ENCODE measurements at places on chromosomes 2 and 18.

GRCh38 chr2:77519888-77520506, 2.2 kb downstream of the LRRTM4 start:
- DNase-seq = no peak

DNA sequence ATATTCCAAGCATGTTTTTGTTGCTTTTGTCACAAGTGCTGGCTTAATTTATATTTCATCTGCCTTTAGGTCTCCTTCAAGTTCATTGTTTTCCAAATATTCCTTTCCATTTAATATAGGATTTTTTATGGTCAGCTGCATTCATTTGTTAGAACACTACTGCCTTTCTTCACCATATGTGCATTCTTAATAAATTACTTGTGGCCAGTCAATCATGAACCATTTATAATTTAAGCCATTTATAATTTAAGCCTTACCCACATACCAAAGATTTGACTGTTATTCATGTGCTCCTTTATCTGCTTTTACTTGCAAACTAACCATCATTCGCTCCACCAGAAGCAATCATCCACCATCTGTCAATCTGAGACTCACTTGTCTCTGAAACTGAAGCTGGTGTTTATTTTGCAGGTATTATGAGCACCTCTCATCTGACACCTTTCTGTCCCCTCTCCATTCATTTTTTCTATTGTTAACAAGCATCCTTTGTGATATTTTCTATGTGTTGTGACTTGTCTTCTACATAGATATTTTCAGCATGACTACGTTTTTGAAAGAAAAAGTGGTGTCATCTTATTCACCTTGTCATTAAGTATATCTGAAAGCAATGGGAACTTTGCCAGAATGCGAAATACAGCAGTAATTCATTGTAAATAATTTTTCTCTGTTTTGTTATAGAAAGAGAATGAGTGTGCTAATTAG, 786.8 kb downstream of the KCNJ3 start:
- DNase-seq = no peak

DNA sequence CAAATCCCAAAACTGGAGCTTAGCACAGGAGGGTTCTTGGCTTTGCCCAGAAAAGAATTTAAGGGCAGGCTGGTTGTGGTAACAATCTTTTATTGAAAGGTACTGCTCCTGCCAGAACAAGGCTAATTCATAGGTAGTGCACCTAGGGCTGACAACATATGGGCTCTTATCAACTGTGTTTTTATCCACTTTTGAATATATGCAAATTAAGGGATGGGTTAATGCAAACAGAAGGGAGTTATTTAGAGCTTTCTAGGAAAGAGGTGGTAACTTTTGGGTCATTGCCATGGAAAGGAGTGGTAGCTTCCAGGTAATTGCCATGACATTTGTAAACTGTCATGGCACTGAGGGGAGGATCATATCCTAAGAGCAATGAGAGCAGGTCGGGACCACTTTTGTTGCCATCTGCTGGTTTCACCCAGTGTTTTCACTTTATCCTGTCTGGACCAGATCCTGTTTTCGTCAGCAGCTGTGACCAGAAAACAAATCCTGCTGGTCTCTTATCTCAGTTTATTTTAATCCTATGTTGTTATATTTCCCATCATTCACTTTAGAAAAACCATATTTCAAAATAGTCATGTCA, 981 bp downstream of the C2orf66 start:
- no peak for DNase-seq

DNA sequence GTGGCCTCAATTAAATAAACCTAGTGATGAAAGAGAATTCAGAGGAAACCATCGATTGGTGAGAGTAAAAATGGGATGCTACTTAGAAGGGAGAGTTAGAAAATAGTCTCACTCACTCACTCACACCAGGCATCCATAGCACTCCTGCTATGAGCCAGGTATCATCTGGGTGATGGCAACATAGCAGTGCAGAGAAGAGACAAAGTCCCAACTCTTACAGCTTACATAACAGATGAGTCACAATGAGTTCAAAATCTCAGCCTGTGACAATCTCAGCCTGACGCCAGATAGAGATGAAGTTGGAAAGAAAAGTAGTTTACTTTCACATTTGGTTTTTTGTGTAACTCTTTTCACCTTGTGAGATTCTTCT, 55.4 kb upstream of the THOC1 start:
- peak; percentile 26 for DNase-seq

GRCh38 chr2:62415518-62415917, 90.5 kb downstream of the TMEM17 start:
- no peak for DNase-seq

GRCh38 chr2:100800915-100801314, 19.0 kb upstream of the NPAS2 start:
- DNase-seq = no peak

GRCh38 chr2:6808426-6808825, 57.3 kb downstream of the CMPK2 start:
- DNase-seq = no peak

DNA sequence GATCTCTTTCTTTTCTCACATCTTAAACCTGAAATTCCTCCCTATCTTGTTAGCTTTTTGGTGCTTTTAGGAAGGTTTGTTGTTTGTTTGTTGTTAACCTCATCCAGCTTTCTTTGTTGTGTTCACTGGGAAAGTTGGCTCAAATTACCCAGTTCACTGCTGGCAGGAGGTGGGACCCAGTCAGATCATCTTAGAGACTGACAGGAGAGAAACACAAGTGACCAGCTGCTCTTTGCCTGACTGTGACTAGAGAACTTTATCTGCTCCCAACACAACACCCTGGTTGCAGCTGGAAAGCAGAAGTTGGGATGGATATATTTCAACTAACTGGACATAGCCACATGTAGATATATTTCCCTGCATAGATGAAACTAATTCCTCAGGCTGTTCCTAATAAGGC, 10.0 kb downstream of the MAPK4 start:
- no peak for DNase-seq

- DNase-seq = no peak
These were observed 44.2 kb upstream of the VPS54 start for GRCh38 chr2:64063454-64063853.

DNA sequence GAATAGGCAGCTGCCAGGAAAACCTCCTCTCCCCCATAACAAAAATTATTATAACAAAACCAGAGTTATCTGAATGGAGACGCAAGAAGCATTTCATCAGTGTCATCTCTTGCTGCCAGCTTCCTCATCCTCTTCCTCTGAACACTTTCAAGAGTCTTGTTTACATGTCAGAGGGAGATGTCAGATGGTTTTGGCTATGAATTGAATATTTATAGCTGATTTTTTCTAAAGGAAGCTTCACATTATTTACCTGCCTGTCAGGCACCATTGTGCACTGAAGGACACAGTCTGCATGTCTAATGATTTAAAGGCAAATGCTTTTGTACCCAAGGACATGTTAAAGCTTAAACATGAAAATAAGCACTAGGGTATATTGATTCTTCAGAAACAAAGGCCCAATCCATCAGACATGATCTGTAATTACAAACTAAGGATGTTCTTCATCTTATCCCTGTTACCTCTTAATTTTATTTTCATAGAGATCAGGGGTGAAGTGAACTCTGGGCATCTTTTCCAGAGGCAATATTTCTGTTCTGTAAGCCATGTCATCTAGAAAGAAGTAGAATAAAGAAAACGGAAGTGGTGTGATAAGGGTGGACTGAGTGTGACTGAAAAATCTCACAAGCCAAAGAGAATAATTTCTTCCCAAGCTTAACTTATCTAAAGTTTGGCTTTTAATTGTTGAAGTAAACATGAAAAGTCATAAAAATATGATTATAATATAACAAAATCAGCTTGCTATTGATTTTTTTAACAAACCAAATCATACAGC, 168.7 kb downstream of the ANKRD44 start:
- DNase-seq = no peak

GRCh38 chr18:34117319-34117718, 107.4 kb downstream of the NOL4 start:
- no peak for DNase-seq

DNA sequence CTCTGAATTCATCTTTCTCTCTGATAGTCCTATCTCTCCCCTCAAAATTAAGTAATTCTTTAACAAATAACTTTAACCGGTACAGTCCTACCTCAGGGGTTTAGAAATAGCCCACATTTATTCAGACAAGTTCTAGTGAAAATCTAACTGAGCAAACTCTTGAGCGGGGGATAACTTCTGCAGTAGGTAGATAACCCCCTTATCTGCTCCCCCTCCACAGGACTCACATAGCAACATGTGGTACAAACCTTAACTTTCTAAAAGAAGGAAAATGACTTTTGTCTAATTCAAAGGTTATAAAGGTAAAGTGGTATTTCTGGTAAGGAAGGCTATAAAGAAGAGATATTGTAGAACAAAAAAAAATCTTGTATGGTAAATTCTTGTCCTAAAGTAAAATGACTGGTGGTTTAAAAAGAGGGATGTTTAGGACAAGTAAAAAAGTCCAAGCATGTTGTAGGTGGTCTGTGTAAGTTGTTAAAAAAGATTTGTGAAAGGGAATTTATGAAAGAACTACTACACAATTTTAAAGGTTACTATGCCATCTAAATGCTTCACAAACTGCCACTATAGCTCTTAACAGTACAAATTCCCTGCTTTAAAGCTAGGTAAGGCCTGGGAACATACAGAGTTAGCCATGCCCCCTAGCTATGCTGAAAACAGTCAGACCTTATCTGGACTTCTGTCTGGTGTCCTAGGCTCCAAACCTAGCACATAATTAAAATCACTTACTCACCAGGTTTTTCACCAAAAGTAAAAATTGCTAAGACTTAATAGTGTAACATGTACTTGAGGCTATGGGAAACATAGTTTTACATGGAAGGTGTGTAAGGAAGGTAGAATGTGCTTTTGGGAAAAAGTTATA, 8.1 kb upstream of the RPIA start:
- no peak for DNase-seq

- DNase-seq = no peak
These were observed 5.7 kb downstream of the GREB1 start for GRCh38 chr2:11539317-11540147.

DNA sequence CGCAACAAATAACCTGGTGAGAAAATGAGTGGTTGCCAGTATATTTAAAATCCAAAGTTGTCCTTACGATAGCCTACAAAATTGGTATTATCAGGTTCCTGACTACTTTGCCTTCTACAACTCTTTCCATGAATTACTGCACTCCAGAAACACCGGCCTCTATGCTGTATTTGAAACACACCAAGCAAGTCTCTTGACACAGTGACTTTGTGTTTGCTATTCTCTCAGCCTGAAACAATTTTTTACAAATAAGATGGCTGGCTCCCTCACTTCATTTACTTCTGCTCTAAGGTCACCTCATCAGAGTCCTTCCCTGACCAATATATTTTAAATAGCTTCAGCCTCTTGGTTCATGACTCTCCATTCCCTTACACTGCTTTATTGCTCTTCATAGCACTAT, 12.2 kb downstream of the KANSL1L start:
- DNase-seq = no peak

DNA sequence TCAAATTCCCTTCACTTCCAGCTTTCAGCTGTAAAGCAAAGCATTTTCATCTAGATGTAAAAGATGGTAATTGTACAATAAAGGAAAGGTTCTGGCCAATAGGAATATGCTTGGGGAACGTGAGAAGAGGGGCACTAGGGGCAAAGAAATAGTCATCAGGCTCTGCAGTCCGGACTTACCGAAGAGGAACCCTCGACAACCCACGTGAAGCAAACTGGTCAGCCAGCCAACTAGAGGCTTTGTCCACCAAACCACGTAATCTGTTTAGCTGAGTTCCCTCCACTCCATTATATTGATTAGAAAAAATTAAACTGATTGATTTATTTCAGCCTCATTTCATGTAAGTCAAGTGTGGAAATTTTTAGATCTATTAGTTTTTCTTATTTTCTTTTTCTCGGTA, 300.4 kb upstream of the FANCL start:
- DNase-seq = no peak

DNA sequence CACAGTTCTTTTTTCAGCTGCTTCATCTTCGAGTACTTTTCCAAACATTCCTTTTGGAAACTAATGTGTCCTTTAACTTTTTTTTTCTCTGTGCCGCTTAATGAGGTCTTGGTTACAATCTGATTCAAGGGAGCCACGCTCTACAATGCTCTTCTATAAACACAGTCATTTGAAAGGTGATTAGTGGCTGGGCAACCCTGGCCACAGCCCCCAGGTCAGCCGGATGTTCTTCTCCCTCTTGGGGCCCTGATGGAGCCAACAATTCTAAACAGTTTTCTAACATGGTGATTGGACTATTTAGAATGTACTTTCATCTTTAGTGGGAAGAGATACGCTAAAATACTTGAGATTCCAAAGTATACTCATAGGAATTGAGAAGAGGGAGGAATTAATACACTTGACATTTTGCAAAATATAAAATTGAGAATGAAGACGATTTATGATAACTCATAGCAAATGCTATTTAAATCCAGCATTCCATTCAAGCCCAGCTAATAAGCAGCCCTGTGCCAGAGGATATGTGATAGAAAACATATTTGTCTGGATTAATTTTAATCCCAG, 83.7 kb upstream of the MBOAT2 start:
- DNase-seq = peak; percentile 77

- DNase-seq = no peak
These were observed 58.2 kb upstream of the PPM1B start for GRCh38 chr2:44110444-44110843.

- no peak for DNase-seq
These were observed 926.5 kb upstream of the CNTNAP5 start for GRCh38 chr2:123098619-123099018.

- no peak for DNase-seq
These were observed 50.5 kb downstream of the SNED1 start for GRCh38 chr2:241048949-241049343.

- DNase-seq = peak; percentile 52
These were observed 58.8 kb downstream of the ST6GAL2 start for GRCh38 chr2:106827158-106827557.

DNA sequence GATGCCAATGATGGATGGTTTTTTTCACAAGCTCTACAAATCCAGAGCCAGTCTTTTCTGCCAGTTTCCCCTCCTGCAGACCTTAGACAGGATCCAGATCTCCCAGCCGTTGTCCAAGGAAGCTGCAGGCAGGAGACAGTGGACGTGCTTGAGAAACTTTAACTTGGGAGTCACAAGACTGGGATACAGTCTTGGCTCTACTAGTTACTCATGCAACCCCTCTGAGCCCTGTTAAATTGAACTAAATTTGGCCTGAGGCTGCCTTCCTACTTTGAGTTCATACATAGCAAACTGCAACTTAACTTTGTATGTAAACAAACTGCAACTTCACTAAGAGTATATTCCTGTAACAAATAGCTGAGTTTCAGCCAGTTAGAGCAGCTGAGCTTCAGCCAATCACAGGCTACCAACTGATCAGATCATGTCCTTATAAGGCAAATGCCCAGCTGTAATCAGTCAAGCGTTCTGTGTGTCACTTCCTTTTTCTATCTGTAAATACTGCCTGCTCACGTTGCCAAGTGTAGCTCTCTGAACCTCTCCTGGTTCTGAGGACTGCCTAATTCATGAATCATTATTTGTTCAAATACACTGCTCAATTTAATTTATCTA, 140.9 kb downstream of the CAPN13 start:
- peak; percentile 90 for DNase-seq
